ENCODE measurements at places on chromosomes 5 and 9.
A peak's percentile ranks its signal among the peaks of the same experiment; 100 is the strongest.

GRCh38 chr5:145660897-145661640 lies 174.1 kb downstream of the PRELID2 start:
- DNase-seq: peak; percentile 37

DNA sequence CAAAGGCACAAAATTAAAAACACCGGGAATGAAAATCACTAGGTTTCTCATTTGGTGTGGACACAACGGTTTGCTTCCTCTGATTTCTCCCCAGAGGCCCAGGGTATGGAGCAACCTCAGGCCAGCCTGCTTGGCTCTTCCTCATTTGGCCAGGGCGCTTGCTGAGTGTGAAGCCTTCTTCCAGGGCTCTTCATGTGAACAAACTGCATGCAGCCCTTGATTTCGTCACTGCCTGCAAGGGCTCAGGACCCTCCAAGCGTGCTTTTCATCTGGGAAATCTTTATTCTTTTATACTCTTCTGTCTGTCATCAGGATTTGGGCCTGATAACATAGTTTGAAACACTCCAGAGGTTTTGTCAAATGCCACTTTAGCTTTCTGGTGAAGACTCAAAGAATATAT lies 122.6 kb upstream of the KLF4 start:
- DNase-seq: peak; percentile 68

DNA sequence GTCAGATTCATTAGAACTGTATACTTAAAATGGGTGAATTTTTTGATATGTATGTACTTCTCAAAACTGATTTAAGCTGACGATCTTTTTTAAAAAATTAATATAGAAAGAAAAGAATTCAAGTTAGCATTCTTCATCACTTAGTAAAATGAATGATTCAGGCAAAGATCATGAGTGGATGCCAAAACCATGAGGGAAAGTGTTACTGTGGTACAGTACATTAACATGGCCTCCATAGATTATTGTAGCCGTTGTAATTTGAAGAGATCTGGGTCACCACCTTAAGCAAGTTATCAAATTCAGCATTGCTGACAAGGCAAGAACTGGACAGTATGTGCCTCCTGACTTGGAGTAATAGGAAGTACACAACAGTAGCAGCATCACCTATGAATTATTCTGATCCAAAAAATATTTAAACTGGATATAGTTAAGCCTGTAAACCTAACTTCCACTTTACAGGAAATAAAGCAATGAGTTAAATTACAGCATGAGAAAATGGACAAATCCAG lies 29.7 kb downstream of the C9orf85 start:
- DNase-seq: peak; percentile 48

- DNase-seq: no peak
Observed at GRCh38 chr9:136044207-136044970, 50.7 kb downstream of the NACC2 start.

All from GM03348 (cell line).